ENCODE measurements at places on chromosomes 3 and 15. TPM values are rescaled to one million over a fixed set of nuclear protein-coding genes. Genes with fewer than 3 reads are reported as not detected.
A peak's percentile ranks its signal among the peaks of the same experiment; 100 is the strongest.

Gene GOLGA6L26
- total RNA-seq, result not detected

Gene ARHGAP31
- 1.9 TPM for total RNA-seq

Gene ACP3
- 15.3 TPM for total RNA-seq

Gene KNG1
- total RNA-seq, result not detected

Gene KCNMB2
- total RNA-seq, result not detected

Gene TMEM158
- 0.34 TPM for total RNA-seq

Gene GAP43
- 10.1 TPM for total RNA-seq

Gene NOX5
- 0.05 TPM for total RNA-seq

Gene GOLGA6B
- total RNA-seq, result not detected

Gene DNAJA4
- total RNA-seq, result 2.2 TPM

- no peak for DNase-seq
Observed at GRCh38 chr3:144162042-144162441, 190.4 kb downstream of the DIPK2A start.

DNA sequence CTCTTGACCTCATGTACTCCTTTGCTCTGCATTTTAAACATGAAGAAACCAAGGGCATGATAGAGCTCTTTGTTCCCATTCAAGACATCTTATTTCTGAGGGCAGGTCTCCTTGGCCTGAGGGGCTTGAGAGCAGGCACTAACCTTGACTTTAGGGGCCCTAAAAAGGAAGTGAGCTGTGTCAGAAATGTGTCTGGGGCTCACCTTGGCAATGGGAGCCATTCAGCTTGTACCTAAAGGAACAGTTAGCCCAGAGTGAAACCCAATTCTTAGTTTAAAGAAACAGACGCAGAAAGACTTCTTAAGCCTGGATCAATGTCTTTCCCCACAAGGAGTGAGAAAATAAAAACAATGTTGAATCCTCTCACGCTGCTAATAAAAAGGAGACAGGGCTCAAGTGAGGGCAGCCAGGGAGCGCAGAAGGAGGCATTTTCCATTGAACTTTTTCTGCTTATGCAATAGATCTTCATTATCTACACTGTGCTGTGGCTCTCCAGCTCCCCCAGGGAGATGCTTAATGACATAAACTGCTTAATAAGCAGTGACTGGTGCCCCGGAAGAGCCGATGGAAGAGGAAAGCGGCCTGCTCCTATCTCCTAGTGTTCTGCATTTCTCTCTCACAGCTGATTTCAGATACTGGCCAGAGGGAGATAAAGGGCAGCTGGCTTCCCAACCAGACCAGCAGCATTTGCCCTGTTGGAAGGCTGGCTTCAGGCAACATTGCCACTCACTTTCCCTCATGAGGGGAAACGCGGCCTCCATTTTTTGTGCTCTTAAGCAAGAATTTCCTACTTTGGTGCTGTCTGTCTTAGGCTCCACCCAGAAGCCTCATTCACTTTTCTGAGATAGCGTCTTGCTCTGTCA lies 152.0 kb downstream of the OPA1 start:
- peak; percentile 58 for DNase-seq

DNA sequence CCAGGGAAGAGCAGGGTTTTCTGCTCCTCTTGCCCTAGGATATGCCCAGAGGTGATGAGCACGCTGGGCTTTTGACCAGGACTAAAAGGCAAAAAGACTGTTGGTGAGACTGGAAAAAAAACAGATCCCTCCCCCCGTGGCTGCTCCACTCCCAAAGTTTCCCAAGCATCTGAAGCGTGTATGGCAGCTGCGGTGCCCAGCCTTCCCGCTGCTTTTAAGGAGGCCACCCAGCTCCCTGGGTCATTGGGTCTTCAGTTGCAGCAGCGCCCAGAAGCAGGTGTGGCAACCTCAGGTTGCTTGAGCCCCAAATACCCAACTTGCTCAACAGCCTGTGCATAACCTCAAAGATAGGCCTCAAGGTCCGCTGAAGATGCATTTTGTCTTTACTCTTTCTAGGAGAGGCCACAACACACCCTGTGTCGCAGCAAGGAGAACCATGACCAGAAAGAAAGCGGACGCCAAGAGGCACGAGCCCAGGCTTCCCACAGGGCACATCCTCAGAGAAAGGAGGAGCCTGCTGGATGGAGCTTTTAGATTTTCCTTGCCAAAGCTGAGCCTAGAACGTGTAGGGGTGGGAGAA lies 2.0 kb downstream of the SRGAP3 start:
- peak; percentile 50 for DNase-seq

DNA sequence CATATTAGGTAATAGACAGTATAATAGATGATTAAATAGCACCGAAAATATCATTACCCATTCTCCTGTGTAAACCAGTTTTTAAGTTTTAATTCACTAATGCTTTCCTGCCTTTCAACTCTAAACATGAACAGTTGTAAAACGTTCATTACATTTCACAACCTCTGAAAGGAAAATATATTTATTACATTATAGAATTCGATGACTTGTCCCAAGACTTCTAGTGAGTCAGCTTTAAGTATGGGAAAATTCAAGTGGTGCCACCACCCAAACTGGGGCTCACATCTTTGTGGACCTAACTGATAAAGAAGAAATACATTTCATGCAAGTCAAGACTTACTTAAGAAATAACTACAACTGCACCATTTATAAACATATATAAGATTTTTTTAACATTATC lies 2.0 kb downstream of the TRIM59 start:
- DNase-seq, result no peak

GRCh38 chr3:133426721-133427120 lies 26.9 kb downstream of the BFSP2 start:
- no peak for DNase-seq

GRCh38 chr3:183817639-183818038 lies 7.7 kb downstream of the MAP6D1 start:
- DNase-seq, result no peak

GRCh38 chr15:96171853-96172296 lies 158.6 kb upstream of the NR2F2 start:
- DNase-seq, result peak; percentile 67

- DNase-seq, result no peak
Observed at GRCh38 chr3:59632760-59633573, 583.1 kb upstream of the CFAP20DC start.

DNA sequence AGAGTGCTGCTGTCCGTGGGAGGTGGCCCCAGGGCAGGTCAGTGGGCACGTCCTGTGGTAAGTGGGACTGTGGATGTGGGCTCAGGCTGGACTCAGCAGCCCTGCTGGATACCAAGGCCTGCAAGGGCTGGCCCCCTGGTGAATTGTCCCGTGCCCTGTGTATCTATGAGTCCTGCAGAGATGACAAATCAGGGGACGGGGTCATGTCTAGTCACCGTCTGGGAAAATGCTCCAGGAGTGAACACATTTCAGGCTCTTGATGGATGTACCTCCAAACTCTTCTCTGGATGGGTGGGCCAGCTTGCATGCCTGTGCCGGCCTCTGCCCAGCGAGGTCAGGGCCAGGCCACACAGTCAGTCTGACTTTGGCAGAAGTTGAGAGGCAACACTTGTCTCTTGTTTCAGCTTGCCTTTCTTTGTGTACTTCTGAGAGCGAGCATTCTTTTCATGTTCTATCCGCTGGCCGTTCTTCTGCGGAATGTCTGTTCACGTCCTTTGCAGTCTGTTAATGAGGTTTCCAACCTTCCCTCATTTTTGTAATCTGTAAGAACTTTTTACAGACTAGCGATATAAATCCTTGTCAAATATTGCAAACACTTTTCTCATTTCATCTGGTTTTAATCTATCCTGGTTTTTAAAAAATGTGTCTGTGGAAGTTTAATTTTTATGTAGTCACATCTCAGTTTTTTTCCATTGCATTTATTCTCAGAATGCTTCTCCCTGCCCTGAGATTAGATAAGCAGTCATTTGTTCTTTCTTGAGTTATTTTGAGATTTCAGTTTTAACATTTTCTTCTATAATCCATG lies 11.4 kb upstream of the STAB1 start:
- DNase-seq, result peak; percentile 38

DNA sequence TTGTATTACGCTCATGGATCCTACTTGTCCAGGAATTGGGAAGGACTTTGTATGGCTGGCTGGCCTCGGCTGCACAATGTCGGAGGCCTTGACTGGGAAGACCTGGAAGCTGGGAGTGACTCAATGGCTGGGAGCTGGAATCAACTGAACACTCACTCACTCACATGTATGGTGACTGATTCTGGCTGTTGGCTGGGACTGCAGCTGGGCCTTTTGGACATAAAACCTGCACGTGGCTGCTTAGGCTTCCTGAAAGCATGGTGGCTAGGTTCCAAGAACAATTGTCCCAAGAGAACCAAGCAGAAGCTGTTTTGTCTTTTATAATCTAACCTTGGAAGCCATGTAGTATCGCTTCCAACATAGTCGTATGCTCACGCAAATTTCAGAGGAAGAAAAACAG lies 38.0 kb upstream of the CMTM8 start:
- DNase-seq, result no peak

DNA sequence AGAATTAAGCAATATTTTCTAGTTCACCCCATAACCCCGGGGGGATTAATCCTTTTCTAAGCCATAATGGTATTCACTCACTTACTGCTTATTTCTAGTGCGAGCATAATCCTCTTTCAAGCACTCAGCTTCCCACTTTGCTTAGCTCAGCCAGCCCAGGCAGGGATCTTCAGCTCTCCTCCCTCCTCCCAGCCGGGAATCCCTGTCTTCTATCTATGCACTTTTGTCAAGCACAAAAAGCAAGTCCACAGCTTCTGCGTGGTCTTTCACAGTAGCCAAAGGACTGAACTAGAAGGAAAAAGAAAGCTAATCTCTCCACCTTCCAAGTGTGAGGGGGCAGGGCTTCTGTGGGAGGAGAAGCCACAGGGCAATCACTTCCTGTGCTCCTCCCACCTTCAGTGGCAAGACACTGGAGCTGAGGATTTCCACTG lies 62.8 kb downstream of the PEX5L start:
- peak; percentile 69 for DNase-seq

- DNase-seq, result peak; percentile 88
Observed at GRCh38 chr3:73094951-73095350, 33.5 kb downstream of the EBLN2 start.

GRCh38 chr15:71364117-71364584 lies 248.9 kb downstream of the THSD4 start:
- peak; percentile 43 for DNase-seq

- peak; percentile 61 for DNase-seq
Observed at GRCh38 chr3:127074900-127075360, 92.0 kb downstream of the PLXNA1 start.

- peak; percentile 95 for DNase-seq
Observed at GRCh38 chr15:23860290-23861245, 173.5 kb upstream of the NDN start.

GRCh38 chr3:74357881-74358280 lies 256.6 kb downstream of the CNTN3 start:
- DNase-seq, result no peak

GRCh38 chr3:111903067-111903511 lies 44.0 kb downstream of the PHLDB2 start:
- DNase-seq, result no peak

Data from endodermal cell (in vitro differentiated cells).